Midbrain (tissue), 1 donor: ENCODE measurements at places on chromosomes 7 and 10.
A peak's percentile ranks its signal among the peaks of the same experiment; 100 is the strongest.

GRCh38 chr7:152177681-152178404, 152.4 kb downstream of the GALNT11 start:
- no peak for DNase-seq

DNA sequence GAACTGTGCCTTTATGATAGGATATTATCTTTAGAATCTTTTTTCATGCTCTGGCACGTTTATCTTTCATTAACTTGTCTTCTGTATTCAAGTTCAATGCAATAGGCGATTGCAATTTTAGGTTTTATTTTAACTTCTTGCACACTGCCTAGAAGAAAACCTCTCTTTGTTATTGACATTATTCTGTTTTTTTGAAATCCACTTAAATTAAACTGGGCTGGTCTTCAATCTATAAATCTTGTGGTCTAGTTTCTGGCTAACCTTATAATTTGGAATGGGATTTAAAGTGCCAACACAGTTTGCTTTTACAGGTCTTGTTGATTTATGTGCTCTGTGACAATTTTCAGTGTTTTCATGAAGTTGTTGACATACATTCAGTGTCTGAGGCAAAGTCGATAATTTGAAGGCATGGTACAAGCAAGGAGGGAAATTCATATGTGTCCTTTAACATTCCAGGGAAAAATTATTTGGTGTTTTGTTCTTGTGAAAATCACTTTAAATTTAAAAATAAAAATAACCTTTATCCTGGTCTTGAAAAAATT, 240.9 kb downstream of the KIAA1217 start:
- DNase-seq, result no peak

GRCh38 chr7:50978633-50979215, 196.0 kb upstream of the GRB10 start:
- DNase-seq, result no peak

GRCh38 chr7:88184848-88185304, 35.0 kb downstream of the SRI start:
- no peak for DNase-seq

DNA sequence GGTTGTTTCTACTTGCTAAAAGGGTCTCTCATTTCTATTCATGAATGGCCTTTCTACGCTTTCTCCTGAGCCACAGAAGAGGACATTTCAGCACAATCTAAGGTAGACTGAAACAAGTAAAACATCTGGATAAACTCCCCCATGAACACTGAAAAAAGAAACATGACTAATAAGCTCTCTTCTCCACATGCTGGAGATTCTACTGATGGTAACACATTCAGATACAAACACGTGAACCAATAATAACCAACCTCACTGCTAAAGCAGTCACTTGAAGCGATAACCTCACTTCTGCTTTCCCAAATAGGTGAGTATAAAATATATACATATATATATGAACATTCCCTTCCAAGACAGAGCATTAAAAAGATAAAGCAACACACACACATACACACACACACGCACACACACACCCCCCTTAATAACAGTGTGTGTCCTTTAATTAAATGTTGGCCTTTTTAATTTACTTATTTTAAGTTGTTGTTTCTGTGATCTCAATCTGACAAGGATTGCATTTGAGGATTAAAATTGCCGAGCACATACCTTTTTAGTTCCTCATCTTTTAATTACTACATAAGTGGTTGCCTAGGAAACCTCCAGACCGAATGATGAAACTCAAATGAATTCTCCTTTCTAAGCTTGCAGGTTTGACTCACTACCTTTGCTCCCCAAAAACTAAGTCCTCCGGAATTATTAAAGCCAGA, 292.4 kb upstream of the KLF14 start:
- no peak for DNase-seq

DNA sequence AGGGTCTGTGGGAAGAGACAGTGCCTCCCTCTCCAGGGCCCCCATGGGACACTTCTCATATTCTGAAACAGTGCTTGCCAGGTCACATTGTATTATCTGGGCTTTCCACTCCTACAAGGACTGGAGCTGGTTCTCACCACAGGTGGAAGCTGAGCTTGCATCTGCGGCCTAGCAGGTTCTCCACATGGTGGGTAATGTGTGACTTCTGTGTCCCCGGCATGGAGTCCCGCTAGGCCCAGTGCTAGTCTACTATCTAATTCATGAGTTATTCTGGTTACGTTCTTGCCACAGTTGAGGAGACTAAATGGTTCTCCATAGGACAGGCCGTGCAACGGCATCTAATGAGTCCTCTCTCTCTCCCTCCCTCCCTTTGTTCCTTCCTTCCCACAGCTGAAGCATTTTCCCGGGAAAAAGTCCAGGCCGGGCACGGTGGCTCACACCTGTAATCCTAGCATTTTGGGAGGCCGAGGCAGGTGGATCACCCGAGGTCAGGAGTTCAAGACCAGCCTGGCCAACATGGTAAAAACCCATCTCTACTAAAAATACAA, 27.7 kb downstream of the PRLHR start:
- no peak for DNase-seq

GRCh38 chr10:18364987-18365775, 225.0 kb downstream of the CACNB2 start:
- no peak for DNase-seq

- no peak for DNase-seq
Measured at GRCh38 chr10:110802090-110802489, 69.6 kb upstream of the PDCD4 start.

GRCh38 chr7:51101111-51101757, 215.4 kb downstream of the COBL start:
- DNase-seq, result no peak

DNA sequence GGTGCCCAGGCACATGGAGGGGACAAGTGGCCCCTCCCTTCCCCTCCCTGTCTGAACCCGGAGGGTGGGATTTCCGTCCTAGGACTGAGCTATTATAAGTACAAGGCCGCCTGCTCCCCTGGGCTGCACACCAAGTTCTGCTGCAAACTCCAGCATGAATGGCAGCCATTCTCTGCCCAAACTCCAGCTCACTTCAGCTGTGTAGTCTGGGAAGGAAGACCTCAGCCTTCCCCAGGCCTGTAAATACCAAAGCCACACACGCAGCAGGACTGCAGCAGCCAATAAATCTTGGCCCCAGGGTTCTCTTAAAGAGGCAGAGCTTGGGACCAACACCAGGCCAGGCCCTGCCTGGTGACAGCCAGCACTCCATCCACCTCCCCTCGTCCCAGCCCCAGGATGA, 291.3 kb upstream of the ZMIZ1 start:
- DNase-seq, result peak; percentile 82

DNA sequence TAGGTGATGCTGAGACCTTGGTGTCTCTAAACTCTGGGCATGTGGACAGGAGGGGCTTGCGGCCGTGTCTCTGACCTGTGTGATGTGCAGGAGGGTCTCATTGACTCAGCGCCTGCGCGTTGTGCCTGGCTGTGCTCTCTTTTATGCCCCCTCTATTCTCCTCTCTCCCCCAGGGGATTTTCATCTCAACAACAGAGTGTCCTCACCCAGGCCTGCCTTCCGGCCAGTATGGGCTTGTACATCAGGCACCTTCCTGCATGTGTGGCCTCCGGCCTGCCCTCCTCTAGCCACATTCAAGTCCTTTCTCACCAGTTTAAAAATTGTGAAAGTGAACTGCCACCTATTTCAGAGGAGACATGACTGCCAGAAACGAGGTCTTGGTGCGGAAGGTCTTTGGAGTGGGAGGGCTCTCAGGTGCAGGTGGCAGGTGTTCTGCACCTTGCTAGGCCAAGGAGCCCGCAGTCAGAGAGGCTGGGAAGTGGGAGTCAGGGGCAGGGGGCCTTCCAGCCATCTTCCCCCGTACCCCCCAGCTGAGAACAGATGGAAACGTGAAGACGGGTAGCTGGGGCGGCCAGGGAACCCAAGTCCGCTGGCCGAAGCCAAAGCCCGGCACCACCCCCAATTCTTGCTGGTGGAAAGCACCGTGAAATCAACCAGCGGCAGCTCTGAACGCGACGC, 531 bp upstream of the INTS15 start:
- no peak for DNase-seq

GRCh38 chr7:925601-926000, 28.9 kb downstream of the ADAP1 start:
- DNase-seq, result no peak

GRCh38 chr10:92150823-92151222, 140.1 kb downstream of the CPEB3 start:
- DNase-seq, result no peak

DNA sequence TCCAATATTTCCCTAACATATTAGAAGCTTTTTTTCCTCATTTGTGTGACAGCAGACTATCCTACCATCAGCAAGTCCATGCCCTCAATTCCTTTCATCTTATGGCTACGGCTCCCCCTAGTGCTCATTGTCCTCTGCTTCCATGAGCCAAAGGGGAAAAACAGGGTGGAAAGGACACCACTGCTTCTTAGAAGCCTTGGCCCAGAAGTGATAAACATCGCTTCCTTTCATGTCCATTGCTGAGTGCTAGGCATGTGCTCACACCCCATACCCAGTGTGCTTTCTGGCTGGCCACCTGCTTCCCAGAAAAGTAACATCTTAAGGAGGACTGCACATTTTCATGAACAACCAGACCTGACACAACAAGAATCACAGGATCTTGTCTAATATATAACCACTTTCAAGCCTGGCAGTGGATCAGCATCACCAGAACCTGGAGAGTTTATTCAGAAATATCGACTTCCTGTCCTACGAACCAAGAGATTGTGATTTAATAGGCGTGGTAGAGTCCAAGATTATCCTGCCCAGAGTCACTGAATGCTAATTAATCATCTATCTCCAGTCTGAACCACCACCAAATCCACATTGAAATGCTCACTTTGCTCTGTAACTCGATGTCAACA, 650.5 kb upstream of the SORCS1 start:
- peak; percentile 35 for DNase-seq

- peak; percentile 77 for DNase-seq
Measured at GRCh38 chr10:100993986-100994708, 5.5 kb upstream of the LZTS2 start.

DNA sequence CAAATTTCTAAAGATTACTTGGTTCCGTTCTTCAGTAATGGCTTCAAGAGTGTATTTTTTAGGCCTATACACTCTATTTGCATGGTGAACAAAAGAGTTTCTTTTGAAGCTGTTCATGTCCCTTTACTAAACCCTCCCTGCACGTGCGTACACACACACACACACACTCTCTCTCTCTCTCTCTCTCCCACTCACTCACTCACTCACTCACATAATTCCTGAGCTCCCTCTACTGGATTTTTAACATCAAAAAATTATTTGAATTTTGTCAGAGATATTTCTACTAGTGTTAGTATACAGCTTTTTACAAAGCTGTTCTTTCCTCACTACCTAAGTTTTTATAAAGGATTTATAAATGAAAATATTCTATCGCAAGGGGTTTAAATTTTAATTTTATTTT, 85.9 kb downstream of the UBE3C start:
- DNase-seq, result peak; percentile 14

GRCh38 chr7:94883616-94884015, 23.8 kb upstream of the PPP1R9A start:
- DNase-seq, result no peak

- DNase-seq, result no peak
Measured at GRCh38 chr10:77664008-77664407, 26.4 kb upstream of the KCNMA1 start.

DNA sequence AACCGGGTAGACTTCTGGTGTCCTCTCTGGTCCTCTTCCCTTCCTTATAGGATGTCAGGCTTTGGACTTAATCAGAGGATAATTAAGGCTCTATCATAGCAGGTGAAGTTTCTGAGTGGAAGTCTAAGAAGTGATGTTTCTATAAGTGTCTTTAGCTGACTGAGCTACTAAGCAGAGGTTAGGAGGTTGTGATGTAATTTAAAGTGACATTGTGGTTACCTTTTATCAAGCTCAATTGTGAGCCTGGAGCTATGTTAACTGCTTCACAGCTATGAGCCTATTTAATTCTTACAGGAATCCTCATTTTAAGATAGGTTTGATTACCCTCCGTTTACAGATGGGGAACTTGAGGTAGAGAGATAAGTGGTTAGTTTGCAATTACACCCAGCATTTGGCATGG, 365.1 kb downstream of the AUTS2 start:
- DNase-seq, result no peak

DNA sequence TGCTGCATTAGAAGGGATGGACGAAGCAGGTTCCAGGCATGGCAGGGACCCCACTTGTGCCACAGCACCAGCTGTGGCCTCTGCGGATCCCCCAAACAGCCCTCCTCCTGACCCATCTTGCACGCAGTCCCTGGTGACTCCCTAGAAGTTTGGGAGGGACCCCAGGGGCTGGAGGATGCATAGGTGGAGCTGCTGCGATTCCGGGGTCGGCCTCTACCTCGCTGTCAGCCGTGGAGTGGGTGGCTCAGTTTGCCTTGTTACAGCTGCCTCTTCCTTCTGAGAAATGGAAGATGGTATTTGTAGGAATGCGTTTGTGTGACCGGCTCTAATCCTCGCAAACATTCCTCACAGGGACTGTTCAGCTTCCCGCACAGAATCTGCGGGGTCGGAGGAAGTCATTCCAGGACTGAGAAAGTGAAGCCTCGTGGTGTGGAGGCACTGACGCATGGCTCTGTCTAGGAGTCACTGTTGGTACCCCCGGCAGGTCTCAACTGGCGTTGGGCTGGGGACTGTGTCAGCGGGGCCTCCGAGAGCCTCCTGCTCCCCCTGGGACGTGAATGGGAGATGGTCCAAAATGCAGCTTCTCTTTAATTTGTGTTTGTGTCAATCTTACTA, 17.5 kb downstream of the PWWP2B start:
- no peak for DNase-seq

GRCh38 chr7:127831318-127832219, 179.6 kb downstream of the SND1 start:
- DNase-seq, result no peak

DNA sequence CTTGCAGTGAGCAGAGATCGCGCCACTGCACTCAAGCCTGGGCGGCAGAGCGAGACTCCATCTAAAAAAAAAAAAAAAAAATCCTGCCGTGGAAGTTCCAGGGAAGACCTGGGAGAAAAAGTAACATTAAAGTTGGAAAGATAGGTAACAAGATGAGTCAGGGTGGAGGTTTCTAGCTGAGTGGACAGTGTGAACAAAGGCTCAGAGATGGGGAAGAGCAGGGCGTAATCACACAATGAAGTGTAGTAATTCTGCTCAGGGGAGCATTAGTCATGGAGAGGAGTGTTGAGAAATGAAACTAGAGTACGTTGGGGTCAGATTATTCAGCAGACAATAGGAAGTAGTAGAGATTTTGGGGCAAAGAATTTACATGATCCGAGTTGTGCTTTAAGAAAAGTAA, 21.6 kb upstream of the WASL start:
- no peak for DNase-seq

- DNase-seq, result no peak
Measured at GRCh38 chr7:65975814-65976445, 6.1 kb downstream of the GUSB start.

- DNase-seq, result no peak
Measured at GRCh38 chr7:24403557-24403956, 119.6 kb downstream of the NPY start.
